ENCODE measurements at places on chromosomes 7 and 10. TPM values are rescaled to one million over a fixed set of nuclear protein-coding genes. Genes with fewer than 3 reads are reported as not detected.

The CCL24 gene
- polyA plus RNA-seq = 0.42 TPM

The FRMPD2 gene
- polyA plus RNA-seq = 1.6 TPM

GRCh38 chr7:94449151-94449725 is 54.5 kb downstream of the COL1A2 start:
- DNase-seq = no peak

DNA sequence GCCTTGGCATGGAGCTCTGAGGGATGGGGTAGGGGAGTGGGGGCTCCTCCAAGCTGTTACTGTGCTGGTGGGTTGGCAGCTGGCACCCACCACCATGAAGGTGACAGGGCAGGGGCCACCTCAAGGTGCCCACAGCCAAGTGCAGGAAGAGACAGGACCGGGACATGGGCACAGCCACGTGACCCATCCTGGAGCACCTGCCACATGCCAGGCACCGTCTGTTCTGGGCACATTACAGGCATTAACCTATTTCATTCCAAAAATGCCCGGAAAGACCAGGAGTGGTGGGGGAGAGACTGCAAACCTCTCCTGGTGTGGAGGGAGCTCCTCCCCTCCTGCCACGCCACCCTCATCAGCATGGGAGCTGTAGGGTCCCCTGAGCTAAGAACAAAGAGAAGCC is 56.7 kb downstream of the CAMK2B start:
- DNase-seq = no peak

- no peak for DNase-seq
Observed at GRCh38 chr7:338295-339061, 48.5 kb downstream of the FOXL3 start.

- no peak for DNase-seq
Observed at GRCh38 chr7:159062569-159062968, 82.1 kb downstream of the VIPR2 start.

DNA sequence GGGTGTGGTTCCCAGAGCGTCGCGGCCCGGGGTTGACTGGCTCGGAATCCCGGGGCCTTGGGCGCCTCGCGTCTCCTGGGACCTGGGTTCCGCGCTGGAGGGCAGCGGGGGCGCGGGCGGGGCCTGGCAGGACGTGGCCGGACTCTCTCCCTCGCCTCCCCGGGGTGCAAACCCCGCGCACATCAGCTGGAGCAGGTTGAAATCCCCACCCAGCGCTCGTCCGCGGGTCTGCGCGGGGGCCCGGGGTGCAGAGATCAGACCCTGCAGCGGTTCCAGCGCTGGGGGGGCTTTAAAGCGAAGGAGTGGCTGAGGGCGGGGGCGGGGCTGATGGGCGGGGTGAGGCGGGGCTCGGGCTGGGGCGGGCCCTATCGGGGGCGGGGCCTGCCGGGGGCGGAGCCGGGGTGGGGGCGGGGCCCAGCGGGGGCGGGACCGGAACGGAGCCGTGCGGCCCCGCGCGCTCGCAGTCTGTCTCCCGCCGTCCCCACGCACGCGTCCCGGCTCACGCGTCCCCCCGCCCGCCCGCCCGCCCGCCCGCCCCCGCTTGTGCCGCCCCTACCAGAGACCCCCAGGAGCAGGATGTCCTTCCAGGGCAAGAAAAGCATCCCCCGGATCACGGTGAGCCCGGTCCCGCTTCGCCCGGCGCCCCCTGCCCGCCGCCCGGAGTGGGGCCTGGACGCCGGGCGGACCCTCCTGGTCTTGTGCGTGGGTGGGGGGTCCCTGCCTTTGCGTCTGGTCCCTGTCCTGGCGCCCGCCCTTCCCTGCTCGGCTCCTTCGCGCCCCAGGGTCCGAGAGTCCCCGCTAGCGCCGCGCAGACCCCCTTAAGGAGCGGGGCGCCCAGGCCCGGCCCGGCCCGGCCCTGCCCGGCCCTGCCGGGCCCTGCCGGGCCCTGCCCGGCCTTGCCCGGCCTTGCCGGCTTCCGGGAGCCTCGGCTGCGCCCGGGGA is at the start of gene DPYSL4:
TSS of gene DPYSL4 (plus strand) at position 461 of the 942 bp plus-strand sequence. CDS start at position 577, 116 bp downstream.
- DNase-seq = no peak

Measured in right lung (tissue), 10 donors.